ENCODE measurements at places on chromosomes 16 and 17. TPM values are rescaled to one million over a fixed set of nuclear protein-coding genes. Genes with fewer than 3 reads are reported as not detected.
A peak's percentile ranks its signal among the peaks of the same experiment; 100 is the strongest.

GRCh38 chr17:41592601-41593305, 6.1 kb upstream of the KRT14 start:
- DNase-seq = no peak

DNA sequence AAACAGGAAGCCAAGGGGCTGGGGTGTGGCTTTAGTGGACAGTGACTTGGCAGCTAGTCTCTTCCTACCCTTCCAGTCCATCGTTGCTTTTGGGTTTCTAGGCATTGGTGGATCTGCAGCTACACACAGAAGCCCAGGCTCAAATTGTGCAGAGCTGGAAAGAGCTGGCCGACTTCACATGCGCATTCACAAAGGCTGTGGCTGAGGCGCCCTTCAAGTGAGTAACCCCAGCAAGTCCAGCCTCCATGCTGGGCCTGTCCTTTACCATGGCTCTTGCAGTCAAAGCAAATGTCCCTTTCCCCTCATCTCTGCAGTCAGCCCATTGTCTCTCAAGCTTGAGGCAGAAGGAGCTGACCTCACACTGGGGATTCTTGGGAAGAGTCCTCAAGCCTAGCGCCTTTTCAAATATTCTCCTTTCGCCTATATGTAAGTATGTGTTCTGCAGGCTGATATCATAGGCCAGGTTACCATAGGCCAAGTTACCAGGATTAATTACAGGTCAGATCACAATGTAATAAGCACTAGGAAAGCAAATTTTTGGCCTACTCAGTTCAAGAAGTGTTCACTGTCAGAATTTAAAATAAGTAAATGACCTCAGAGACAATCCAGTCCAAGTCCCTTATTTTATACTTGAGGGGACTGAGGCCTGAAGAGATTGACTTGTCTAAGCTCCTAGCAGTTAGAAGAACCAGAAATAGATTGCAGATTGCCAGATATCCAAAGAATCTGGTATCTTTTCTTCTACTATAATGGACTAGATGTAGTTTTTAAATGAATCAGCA, 6.5 kb downstream of the EME1 start:
- no peak for DNase-seq

- DNase-seq = peak; percentile 70
These were observed 1.1 kb downstream of the VAT1 start for GRCh38 chr17:43020789-43021740.

DNA sequence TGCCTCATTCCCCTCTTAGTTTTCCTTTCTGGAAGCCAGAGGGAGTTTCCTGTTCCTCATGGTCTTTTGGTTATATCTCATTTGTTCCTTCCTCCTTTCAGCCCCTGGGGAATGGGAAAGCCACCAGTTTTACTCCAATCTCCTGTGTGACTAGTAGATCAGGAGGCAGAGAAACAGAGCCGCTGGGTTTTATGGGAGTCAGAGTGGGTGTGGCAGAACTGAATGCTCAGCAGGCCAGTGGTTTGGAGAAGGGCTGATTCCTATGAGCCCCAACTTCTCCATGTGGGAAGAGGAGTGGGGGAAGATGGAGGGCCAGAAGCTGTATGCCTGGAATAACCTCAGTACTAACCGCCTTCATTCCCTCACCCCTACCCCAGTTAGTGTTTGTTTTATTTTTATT, 4.1 kb downstream of the DNAH2 start:
- no peak for DNase-seq

GRCh38 chr17:828761-829160, 46.6 kb downstream of the MRM3 start:
- DNase-seq = no peak

GRCh38 chr17:37532756-37533155, 43.1 kb downstream of the DUSP14 start:
- no peak for DNase-seq

- no peak for DNase-seq
These were observed 37.1 kb upstream of the MGAT5B start for GRCh38 chr17:76830987-76831715.

GRCh38 chr17:16910341-16910740, 61.6 kb downstream of the TNFRSF13B start:
- DNase-seq = peak; percentile 15

- DNase-seq = peak; percentile 84
These were observed 10.6 kb upstream of the TERF2 start for GRCh38 chr16:69396187-69397061.

DNA sequence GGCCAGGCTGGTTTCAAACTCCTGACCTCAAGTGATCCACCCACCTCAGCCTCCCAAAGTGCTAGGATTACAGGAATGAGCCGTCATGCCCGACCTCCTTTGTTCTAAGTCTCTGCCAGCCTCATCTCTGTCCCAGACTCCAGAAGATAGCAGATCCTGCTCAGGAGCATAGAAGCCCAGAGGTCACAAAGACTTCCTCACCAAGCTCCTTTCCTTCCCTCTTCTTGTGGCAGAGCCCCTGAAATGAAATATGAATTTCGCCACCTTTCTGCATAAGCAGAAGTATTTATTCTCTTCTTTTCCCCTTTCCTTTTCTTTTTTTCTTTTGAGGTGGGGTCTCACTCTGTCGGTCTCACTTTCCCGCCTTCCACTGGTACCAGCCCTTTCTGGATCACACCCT, 11.5 kb upstream of the PIPOX start:
- no peak for DNase-seq

DNA sequence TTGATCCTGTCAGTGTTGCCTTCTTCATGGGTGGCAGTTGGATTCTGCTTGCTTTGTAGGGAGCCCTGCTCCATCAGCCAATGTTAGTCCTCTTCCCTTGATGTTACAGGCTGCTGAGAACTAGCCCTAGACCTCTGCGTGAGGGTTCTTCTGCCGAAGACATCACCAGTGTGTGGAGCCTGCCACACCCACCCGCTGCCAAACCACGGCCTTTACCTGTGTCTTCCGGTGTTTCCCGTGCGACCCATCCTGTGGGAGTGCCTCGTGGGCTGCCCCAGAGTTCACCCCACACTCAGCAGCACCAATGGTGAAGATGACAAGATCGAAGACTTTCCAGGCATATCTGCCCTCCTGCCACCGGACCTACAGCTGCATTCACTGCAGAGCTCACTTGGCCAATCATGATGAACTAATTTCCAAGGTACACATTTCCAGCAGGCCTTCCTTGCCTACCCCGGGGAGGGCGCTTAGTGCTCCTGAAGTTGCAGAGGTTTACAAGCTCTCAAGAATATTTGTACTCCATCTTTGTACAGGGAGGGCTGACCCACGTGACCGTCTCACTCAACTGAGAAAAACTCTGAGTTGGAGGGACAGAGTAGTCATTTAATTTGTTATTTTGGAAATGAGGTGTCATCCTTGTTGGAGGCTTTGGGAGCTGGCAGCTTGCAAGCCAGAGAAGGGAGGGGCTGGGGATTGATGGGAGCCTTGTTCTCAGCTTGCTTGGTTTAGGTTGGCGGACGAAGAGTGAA, 21.8 kb downstream of the YPEL2 start:
- DNase-seq = no peak

DNA sequence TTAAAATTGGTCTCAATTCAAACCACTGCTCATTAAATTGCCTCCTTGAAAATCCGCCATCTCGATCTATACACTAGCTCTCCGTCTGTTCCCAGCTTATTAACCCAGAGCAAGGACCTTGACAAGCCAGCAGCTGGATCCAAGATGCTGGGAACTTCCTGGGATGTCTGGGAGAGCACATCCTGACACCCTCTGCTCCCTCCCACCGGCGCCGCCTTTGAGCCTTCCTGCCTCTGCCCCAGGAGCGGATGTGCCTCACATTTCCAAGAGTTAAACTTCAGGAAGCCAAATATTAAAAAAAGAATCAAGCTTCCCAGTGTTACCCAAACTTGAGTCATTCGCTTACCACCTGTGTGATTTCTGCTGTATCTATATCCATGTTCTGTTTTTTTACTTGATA, 107.9 kb downstream of the HAPSTR1 start:
- peak; percentile 2 for DNase-seq

DNA sequence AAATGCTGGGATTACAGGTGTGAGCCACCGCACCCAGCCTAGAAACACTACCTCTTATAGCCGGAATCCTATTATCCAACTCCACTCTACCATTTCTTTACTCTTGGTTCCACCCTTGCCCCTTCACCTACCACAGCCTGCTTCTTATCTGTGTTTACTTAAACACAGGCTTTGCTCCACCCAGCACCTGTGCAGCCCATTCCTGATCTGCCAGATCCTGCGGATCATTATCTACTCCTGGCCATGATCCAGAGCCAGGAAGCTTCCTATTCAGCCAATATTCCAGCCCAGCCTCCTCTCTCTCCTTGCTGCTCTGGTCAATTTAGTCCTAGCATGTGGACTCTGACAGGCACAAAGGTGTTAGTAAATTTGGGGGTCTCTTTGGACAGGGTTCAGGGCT, 98.8 kb upstream of the MED13 start:
- no peak for DNase-seq

- no peak for DNase-seq
These were observed 408.6 kb downstream of the MAF start for GRCh38 chr16:79191933-79192332.

DNA sequence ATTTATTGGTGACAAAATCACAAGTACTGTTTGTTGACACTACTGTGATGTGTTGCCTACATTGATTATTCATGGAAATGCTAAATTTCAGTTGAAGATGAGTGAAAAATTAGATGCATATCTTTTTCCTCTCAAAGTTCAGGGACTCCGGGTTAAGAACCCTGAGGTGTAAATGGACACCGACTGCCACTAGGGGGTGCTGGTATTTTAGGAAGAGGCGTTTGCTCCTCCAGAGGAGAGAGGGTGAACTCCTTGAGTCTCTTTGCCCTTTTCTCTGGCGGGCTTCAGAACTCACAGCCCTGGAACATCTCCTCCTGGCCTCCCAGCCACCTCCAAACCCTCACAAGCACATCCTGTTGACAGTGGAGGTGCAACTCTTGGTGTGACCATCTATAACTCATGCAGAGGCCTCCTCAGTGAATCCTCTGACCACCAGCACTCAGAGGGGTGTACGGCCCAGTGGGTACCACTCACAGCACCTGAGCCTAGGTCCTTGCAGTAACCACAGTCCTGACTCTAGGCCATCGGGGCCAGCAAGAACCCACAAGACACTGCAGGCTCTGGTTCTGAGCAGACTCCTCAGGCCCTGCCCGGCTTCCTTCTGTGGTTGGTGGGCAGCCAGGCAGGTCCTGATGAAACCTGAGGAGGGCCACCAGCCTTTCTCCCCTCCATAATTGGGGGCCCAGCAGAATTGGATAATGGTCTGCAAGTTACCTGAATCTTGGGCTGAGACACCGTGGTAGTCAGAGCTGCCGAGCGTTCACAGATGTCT, 26.2 kb upstream of the PIK3R5 start:
- peak; percentile 53 for DNase-seq

DNA sequence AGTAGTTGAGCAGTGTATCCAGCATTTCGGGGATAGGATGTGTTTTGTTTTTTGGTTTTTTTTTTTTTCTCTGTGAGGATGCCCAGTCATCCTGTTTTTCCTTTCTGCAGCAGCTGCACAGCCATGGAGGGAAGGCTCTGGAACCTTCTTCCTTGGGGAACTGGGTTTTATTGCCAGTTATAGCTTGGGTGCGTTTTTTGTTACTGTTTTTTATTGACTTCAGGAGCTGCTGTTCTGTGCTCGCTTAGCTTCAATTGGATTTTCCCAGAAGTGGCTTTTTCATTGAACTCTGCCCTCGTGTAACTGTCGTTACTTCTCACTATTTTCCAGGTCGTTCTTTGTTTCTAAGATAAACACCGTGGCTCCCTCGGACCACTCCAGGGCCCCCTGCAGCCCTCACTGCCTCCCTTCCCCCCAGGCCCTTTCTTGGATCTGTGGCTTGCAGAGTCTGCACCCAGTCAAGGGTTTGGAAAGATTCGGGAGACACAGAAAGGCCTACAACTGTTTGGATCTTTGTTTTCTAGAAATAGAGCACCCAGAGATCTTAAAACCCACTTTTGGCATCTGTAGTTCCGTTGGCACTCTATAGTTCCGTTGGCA, 119.7 kb upstream of the CACNG5 start:
- DNase-seq = no peak

GRCh38 chr16:68951991-68952877, 108.9 kb downstream of the TANGO6 start:
- DNase-seq = no peak

DNA sequence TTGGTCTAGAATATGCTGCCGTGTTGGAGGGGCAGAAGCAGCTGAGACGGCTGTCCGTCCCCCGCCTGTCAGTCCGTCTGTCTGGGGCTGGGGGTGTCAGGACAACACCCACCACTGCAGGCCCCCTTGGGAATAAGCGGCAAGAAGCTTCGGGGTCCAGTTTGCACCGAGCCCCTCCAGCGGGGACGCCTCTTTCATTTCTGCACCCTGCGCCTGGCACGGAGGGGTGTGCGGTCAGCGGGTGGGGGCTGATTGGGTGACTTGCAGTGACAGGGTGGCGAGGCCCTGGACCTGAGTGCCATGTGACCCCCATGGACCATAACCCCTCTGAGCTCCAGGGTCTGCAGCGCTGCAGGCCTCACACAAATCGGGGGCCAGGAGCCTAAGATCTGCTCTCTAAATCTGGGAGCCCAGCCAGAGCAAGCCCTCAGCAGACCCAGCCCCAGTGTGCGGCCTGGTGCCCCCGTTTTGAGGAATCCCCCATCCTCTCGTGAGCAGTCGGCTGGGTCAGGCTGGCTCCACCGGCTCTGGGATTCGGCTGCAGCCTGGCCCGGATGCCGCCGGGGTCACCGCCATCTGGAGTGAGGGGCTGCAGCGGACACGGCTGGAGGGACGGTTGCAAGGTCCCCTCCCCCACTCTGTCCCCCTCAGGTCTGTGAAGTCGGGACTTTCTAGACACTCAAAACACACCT, 8.3 kb downstream of the CBFA2T3 start:
- DNase-seq = no peak

- no peak for DNase-seq
These were observed 152.6 kb downstream of the CDH11 start for GRCh38 chr16:64969221-64969620.

DNA sequence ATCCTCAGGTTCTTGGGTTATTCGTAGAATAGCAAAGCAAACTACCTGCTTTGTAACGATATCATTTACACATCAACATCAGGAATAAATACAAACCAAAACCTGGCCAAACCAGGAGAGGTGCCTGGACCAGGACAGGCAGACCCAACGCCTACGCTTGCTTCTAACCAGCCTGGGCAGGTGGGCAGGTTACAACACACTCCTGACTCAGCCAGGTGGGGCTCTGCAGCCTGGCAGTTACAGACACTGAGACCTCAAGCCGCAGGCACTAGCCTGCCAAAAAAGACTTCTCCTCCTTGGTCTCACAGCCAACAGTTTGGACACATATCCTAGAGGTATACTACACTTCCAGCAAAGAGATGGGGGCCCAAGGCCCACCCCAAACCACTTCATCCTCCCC, 14.0 kb downstream of the ANKRD11 start:
- no peak for DNase-seq

- DNase-seq = no peak
These were observed 132.2 kb downstream of the SKAP1 start for GRCh38 chr17:48297825-48298224.

HOXB13 gene
- polyA plus RNA-seq = not detected

CUEDC1 gene
- 54.0 TPM for polyA plus RNA-seq

ZG16B gene
- polyA plus RNA-seq = 0.56 TPM

RNF43 gene
- 0.05 TPM for polyA plus RNA-seq

ABCA8 gene
- polyA plus RNA-seq = 51.5 TPM

NIP7 gene
- polyA plus RNA-seq = 16.7 TPM

RNF222 gene
- polyA plus RNA-seq = 0.09 TPM

CACNA1G gene
- polyA plus RNA-seq = 4.8 TPM

CANT1 gene
- 35.9 TPM for polyA plus RNA-seq

KRTAP2-3 gene
- not detected for polyA plus RNA-seq

TBC1D3 gene
- polyA plus RNA-seq = 0.34 TPM

PHLPP2 gene
- polyA plus RNA-seq = 6.3 TPM

GLIS2 gene
- 25.8 TPM for polyA plus RNA-seq

GP1BA gene
- 0.88 TPM for polyA plus RNA-seq

RAMP2 gene
- polyA plus RNA-seq = 69.2 TPM

HOXB9 gene
- polyA plus RNA-seq = 0.43 TPM

CHAD gene
- 4.4 TPM for polyA plus RNA-seq

PIEZO1 gene
- polyA plus RNA-seq = 71.1 TPM

NOD2 gene
- 2.3 TPM for polyA plus RNA-seq

HEATR3 gene
- 21.1 TPM for polyA plus RNA-seq

PIK3R5 gene
- polyA plus RNA-seq = 2.2 TPM

Measured in hindlimb muscle (tissue), 1 donor.